Activated naive CD8-positive, alpha-beta T cell treated with anti-CD3 and anti-CD28 coated beads for 36 hours (primary cell): ENCODE measurements at places on chromosomes 12 and 14.

DNA sequence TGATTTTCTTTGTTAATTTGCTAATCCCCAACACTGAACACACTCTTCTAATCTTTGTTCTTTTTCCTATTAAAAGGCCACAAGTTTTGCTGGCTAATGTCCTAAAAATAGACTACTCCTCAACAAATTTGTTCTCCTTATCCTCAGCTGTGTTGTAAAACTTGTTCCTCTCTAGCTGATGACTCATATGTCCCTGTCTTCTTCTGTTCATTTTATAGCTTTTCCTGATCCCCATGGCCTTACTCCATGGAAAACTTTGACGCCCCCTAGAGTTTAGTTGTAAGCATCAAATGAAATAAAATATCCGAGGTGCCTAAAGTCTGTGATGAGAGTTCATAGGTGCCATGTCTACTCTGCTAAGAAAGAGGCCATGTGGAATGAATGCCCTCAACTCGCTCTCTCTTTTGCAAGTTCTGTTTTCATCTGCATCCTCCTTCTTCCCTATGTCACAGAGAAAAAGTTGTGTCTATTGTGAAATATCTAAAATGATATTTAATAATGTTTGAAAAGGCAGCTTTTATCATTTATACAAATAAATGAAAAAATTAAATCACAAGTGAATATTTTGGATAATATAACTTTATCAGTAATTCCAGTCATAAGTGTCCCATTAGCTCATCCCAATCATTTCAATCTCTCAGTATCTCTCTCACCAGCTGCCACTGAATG is 237.9 kb downstream of the IPO8 start:
- no peak for DNase-seq

GRCh38 chr14:92471919-92472318 is 41.7 kb upstream of the RIN3 start:
- no peak for DNase-seq

DNA sequence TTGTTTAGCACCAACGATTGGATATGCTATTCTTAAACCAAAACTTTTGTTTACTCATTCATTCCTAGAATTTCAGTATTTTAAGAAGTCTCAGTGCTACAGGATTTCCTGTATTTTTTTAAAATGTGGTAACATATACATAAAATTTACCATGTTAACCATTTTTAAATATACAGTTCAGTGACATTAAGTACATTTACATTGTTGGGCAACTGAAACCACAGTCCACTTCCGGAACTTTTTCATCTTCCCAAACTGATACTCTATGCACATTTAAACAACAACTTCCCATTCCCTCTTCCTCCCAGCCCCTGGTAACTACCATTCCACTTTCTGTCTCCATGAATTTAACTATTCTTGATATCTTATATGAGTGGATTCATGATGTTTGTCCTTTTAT is 30.3 kb downstream of the PDE3A start:
- DNase-seq = no peak

DNA sequence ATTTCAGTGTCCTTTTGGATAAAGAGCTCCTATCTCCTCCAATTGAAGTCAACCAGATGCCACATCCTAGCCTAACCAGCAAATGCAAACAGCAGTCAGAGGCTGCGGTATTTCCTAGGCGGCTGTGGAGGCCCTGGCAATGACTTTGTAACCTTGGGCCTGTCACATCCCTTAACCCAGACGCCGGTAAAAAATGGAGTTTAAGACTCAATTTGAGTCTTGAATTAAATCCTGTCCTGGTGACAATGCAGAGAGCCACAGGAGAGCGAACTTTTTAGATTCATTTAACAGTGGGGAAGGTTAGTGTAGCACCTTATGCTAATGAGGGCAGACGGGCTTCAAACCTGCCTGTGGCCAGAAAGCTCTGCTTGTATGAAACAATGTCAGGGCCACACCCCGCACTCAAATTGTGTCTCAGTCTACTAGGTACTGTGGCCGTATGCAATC is 1.3 kb downstream of the C12orf75 start:
- peak; percentile 16 for DNase-seq

DNA sequence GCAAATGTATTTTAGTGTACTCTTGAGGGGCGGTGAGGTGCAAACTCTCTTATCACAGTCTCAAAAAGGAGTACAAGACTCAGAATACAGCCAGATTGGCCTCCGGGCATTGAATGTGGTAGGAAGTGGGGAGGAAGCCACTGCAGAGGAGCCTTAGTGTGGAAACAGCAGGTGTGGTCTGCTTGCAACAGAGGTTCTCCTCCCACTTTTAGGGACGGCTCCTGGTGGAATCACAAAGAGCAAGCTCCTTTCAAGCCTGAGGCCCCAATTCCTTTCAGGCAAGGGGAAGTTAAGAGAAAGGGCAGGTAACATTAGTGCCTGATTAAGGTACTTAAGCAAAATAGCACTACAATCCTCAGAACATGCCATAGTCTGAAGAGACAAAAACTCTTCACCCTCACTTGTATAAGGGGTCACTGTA is 23.7 kb upstream of the SLC2A3 start:
- peak; percentile 47 for DNase-seq

DNA sequence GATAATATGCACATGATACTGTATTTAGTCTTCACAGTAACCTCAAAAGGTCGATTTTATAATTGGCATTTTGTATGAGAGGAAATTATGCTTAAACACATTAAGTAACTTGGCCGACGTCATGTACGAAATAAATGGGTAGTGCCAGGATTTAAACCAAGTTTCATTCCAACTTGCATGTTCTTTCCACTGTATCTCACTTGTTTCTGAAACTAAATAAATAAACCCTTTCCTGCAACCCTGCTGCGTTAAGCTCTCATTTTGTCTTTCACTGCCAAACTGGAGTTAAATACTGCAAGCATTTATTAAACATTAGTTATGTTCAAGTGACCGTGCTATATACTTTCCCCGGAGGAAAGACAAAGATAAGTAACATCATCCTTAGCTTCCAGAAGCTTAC is 293.9 kb upstream of the PRKD1 start:
- no peak for DNase-seq

DNA sequence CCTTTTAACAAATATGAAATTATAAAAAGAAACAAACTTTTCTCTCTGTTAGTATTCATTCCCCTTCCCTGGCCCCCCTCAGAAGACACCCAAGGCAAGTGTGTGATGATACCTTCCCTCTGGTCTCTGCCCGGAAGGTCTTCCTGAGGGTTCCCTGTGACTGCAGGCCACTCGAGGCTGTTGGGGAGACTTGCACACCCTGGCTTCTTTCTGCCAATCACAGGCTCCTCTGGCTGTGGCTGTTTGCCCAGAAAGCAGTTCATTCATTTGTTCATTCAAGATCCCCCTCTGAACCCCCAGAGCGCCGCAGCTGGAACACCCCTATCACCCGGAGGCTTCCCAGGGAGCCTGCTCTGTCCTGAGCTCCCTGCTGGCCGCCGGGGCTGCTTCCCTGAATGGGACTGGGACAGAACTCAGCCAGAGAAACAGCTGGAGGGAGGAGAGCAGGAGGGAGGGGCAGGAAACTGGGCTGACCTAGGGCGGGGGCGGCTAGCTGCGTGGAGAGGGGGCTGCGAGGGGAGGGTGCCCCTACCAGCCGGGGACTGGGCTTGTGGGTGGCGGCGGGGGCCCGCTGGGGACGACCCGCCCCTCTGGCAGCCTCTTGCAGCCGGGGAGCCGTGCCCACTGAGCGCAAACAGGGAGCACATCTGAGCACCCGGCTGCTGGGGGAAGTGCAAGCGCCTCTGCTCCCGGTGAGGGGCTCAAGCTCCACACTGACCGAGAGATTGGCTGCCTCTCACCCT is at the start of gene CMKLR1:
Gene CMKLR1, minus strand, starts transcription at position 397 of the 743 bp plus-strand sequence. CDS start 45,720 bp downstream, outside the sequence.
- no peak for DNase-seq

GRCh38 chr12:117049295-117049694 is 49.9 kb downstream of the TESC start:
- no peak for DNase-seq

DNA sequence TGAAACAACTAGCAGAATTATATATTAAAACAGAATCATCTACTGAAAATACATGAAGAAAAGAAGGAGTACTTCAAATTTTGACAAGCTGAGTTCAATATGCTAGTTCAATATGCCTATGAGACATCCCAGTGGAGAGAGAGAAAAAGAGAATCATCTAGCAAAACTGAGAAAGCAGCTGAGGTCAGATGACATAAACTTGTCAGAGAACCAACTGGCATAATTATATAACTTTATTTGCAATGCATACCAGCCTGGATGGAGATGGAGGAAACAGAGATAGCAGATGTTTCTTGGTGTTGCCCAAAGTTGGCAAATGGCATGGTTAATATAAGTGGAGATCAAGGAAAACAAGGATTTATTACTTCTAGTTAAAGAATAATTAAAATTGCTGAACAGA is 148.7 kb upstream of the PDZRN4 start:
- DNase-seq = no peak

DNA sequence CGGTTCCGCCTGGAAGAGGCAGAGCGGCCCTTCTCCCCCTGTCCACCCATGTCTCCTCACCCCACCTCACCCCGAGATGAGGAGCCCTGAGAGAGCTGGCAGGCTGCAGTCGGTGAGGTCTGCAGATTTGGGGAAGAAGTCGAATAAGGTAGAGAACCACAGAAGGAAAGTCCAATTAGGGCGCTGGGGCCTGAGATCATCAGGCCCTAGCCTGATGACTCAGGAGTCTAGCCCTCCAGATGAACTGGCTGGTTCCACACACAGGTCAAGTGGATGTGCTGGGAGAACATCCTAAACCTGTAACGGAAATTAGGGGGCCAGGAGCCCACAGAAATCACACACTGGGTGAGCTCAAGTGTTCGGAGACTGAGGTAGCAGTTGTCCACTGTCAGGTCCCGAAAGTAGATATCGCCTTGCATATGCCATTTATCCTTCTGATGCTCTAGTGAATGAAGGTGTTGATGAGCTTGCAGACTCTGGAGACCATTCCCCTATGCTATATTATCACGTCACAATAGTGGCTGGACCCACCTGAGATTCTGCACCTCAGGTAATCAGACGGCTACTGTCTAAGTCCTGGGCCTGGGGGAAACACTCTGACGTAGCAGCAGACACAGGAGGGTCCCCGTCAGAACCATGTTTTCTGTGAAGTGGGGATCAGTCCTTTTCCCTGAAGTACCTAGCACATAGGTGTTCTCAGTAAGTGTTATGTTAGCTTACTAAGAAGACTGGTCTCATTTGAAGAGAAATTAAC is 886 bp upstream of the METTL17 start:
- no peak for DNase-seq

DNA sequence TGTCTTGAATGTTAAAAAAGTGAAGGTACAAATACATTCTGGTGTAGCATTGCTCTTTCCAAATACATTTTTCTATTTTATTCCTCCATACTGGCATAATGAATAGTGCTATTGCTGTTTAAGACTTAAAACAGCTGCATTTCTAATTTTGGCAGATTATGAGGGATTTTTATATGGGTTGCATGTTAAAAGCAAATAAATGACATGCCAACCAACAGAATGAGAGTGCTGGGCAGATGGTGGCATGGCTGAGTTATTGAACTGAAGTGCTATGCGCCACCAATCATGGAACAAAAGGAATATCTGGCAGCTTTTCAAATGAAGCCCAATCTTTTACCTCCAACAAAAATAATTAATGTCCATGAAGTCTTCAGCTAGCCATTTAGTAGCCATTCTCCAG is 215.0 kb downstream of the PRKD1 start:
- no peak for DNase-seq

DNA sequence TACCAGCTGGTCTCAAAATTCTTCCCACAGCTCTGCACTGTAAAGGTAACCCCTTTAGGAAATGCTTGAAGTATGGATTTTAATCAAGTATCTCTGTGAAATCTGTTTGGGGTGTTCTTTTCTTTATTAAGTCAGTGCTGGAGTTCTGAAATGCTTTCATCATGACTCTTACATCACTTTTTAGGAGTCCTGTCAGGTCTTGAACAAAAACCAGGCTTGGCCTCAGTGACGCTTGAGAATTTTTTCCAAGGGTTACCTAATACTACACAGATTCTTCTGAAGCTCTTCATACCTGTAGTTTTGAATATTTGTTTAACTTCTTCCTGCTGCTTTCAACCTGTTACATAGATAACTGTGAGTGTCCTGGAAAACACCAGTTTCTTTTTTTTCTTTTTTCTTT is 47.0 kb upstream of the KCNH3 start:
- DNase-seq = no peak

DNA sequence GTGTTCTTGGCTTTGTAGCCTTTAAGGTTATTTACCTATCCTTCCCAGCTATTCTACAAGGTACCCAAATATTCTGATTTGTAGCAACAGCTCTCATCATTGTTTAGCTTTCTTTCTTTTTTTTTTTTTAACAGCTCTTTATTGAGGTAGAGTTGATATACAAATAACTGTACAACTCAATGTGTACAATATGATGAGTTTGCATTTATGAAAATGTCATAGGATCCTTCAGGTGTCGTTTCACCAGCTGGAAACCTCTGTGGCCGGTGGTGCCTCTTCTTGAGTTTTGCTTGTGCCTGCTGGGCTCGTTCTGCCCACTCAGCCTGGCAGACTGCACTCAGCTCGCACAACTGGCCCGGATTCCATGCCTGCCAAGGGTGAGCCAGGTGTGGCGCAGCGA is 26.9 kb upstream of the TBPL2 start:
- DNase-seq = no peak

DNA sequence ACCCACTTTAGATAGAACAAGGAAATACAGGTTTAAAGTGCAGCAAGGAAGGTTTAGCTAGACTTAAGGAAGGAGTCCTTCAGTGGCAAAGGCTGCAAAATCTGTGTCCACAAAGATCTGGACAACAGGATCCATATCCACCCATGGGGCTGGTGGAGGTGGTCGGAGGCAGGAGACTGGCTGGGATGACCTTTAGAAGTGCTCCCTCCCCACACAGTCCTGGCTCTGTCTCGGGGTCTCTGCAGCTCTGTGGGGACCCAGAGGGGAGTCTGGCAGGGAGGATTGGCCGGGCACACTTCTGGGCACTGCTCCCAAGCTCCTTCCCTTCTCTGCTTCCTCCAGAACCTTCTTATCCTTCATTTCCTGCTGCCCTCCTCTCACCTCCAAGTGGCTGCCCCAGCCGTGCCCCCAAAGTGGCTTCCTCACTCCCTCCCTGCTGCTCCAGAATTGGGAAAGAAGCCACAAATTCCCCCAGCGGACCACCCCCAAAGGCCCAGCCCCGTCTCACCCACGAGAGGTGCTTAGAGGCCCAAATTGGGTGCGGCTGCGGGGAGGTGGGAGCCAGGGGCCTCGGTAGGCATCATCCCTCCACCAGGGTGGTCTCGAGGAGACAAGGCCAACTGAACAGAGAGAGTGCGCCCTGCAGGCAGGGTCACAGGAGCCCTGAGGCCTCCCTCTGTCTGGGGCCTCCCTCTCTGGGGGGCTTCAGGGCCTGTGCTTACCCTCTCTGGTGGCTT is 21.9 kb upstream of the PGF start:
- no peak for DNase-seq

GRCh38 chr14:38866461-38866860 is 236.6 kb downstream of the SEC23A start:
- no peak for DNase-seq

GRCh38 chr12:104137001-104137901 is 759 bp downstream of the NFYB start:
- peak; percentile 63 for DNase-seq

DNA sequence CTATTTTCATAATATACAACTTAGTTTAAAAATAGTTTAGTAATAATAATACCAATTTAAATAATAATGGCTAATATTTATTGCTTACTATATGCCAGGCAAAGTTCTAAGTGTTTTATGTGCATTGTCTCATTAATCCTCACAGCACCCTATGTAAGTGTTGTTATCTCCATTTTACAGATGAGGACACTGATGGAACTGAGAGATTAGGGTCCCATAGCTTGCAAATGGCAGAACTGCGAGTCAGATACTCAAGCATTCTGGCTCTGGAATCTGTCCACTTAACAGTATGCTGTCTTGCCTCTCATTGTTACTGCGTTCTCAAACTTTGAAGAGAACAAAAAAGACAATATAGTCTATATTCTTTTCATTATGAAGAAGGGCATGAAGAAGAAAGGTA is 19.0 kb downstream of the AP5M1 start:
- no peak for DNase-seq

GRCh38 chr14:34937442-34937841 is 45.4 kb upstream of the SRP54 start:
- DNase-seq = no peak
